ENCODE measurements at places on chromosomes 2 and 18.

DNA sequence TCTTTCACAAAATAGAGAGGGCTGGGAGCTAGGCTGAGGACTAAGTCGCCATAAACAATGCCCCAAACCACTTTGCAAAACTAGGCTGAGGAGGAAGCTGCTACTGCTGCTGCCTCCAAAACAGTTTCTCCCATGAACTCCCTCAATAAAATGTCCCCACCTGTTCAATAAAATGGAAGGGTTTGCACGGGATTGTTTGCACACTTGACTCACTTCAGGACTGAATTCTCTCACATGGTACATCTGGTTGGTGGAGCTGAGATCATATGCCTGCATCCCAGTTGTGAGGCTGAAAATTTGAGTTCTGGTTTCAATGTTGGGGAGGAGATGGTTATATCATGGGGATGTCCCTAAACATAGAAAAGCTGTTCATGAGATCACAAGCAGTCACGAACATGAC is 26.5 kb downstream of the NCKAP5 start:
- no peaks in the 10 kb centered on the region for H3K4me1 ChIP-seq
- no peak overlapping the region for H3K4me3 ChIP-seq
- no peaks in the 10 kb centered on the region for H3K36me3 ChIP-seq
- DNase-seq: no peak
- H3K27ac ChIP-seq: no peak overlapping the region
- no peaks in the 10 kb centered on the region for H3K27me3 ChIP-seq

GRCh38 chr2:161237392-161238264 is 70.6 kb upstream of the PSMD14 start:
- no peaks in the 10 kb centered on the region for H3K27me3 ChIP-seq
- H3K4me1 ChIP-seq: peaks cover 14% of the 10 kb centered on the region
- H3K36me3 ChIP-seq: no peaks in the 10 kb centered on the region
- H3K27ac ChIP-seq: no peak overlapping the region
- peak overlapping the region; percentile 8 for H3K4me3 ChIP-seq
- peak; percentile 44 for DNase-seq

DNA sequence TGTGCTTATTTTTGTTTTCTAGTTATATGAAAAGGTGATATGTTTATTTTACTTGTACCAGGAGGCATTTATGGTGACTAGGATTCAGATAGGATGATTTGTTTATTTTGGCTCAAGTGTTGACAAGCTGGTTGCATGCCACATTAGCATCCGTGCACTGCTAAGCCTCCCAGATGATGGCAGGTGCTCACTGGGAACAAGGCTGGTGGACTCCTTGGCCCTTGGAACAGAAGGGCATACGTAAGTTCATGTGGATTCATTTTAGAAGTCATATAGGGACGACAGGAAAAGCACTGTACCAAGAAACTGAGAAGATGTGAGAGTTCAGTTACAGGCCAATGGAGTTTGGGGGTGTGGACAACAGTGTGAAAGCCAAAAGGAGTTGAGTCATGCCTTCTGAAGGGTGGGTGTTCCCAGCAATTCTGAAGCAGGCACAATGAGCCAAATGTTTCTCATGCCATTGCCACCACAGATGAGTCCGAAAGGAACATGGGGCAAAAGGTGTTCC is 166.2 kb downstream of the PHLPP1 start:
- H3K4me1 ChIP-seq: no peaks in the 10 kb centered on the region
- no peaks in the 10 kb centered on the region for H3K27me3 ChIP-seq
- no peak for DNase-seq

GRCh38 chr2:37779611-37780386 is 108.4 kb upstream of the CDC42EP3 start:
- no peaks in the 10 kb centered on the region for H3K27me3 ChIP-seq
- H3K36me3 ChIP-seq: no peaks in the 10 kb centered on the region
- no peak overlapping the region for H3K4me3 ChIP-seq
- no peaks in the 10 kb centered on the region for H3K4me1 ChIP-seq

- no peaks in the 10 kb centered on the region for H3K27me3 ChIP-seq
- H3K36me3 ChIP-seq: no peaks in the 10 kb centered on the region
- H3K4me3 ChIP-seq: no peak overlapping the region
- H3K27ac ChIP-seq: no peak overlapping the region
- no peak for DNase-seq
- H3K4me1 ChIP-seq: no peaks in the 10 kb centered on the region
Observed at GRCh38 chr2:144324446-144325045, 195.4 kb downstream of the ZEB2 start.

- peaks cover 3% of the 10 kb centered on the region for H3K27me3 ChIP-seq
- no peak for DNase-seq
- no peak overlapping the region for H3K4me3 ChIP-seq
- H3K27ac ChIP-seq: no peak overlapping the region
Observed at GRCh38 chr2:27303093-27304025, 4.9 kb downstream of the UCN start.

DNA sequence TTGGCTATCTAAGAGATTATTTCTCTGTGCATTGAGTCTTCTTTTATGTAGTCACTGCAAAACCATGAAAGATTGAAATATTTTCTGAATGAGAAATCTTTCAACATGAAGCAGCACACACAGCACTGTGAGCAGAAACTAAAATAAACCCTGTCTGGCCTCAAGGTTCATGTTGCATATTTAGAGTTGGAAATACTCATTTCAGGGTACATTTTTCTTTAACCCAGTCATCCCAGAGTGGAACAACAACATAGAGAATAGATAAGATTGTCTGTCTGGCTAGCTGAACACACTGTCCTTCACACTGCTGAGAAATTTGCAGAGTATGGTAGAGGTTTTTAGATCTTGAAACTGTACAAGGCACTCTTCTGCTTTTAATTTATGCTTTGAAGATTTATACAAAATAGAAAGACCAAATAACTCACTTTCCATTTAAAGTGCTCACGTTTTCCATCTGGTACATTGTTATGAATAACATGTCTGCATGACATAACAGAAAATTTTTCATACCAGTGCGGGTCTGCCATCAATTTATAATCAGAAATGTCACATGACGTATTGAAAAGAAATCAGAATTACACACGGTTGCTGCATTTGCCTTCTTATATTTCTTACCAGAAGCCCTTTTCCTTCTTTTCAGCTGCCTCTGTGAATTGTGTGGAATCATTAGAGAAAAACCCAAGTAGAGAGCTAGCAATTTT is 25.0 kb upstream of the FN1 start:
- no peaks in the 10 kb centered on the region for H3K27me3 ChIP-seq
- no peak for DNase-seq
- no peak overlapping the region for H3K4me3 ChIP-seq

DNA sequence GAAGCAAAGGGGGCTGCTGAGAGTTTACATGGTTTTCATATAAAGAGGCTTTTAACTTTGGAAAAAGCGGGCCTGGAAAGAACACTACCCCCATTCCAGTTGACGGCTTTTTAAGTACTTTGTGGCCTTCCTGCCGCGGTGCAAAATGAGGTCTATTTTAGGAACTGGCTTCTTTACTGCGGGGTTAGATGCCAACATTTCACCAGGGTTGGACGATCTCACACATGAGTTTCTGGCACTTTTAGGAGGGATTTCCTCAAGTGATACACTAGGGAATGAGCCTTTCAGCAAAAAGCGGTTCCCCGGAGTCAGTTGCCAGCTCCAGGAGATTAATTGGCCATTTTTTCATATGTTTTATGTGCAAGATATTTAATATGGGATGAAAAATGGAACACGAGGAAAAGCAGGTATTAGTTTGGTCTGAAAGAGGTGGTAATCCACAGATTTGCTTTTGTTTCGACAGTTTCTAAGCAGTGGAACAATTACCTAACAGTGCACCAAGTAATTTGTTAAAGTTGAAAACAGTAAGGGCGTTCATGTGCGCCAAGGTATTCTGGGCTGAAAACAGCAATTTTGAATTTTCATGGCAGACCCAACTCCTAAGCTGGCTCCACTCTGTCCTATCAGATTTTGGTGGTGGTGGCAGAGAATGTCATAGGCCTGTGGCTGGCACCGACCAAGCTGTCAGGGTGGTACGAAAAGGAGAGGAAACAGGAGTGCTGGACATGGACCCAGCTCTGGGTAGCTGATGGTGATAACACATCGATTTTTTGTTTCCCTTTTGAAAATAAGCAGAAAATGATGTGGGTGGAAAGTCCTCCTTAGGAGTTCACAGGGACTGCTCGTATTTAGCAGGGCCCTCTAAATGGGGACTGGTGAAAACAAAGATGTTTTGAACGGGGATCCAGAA is 55.6 kb upstream of the FZD5 start:
- no peak overlapping the region for H3K4me3 ChIP-seq
- no peaks in the 10 kb centered on the region for H3K27me3 ChIP-seq
- peaks cover 4% of the 10 kb centered on the region for H3K4me1 ChIP-seq
- no peaks in the 10 kb centered on the region for H3K36me3 ChIP-seq
- peak overlapping the region; percentile 61 for H3K27ac ChIP-seq
- DNase-seq: no peak

GRCh38 chr2:85669549-85669948 is 1.6 kb upstream of the SFTPB start:
- no peak overlapping the region for H3K4me3 ChIP-seq
- H3K27me3 ChIP-seq: no peaks in the 10 kb centered on the region
- no peak for DNase-seq
- H3K27ac ChIP-seq: no peak overlapping the region
- no peaks in the 10 kb centered on the region for H3K4me1 ChIP-seq

DNA sequence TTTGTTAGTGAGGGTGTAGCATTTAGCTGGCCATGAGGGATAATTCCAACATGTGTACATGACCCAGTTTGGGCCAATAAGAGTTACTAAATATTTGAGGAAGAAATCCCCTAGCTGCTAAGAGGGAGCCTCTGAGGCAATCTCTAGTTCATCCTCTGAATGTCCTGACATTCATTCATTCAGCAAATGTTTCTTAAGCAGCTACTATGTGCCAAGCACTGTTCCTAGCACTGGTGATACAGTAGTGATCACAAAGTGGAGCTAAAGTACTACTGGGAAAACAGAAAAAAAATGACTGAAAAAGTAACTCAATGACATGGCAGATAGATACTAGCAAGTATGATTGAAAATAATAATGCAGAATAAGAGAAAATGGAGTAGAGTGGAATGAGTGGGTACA is 79.8 kb upstream of the PID1 start:
- no peaks in the 10 kb centered on the region for H3K4me1 ChIP-seq
- H3K27ac ChIP-seq: no peak overlapping the region
- no peak for DNase-seq
- no peaks in the 10 kb centered on the region for H3K36me3 ChIP-seq

GRCh38 chr2:240733803-240734495 is 42.3 kb downstream of the AQP12A start:
- no peak overlapping the region for H3K4me3 ChIP-seq
- DNase-seq: no peak
- H3K4me1 ChIP-seq: no peaks in the 10 kb centered on the region
- H3K27ac ChIP-seq: no peak overlapping the region
- H3K36me3 ChIP-seq: no peaks in the 10 kb centered on the region
- no peaks in the 10 kb centered on the region for H3K27me3 ChIP-seq

DNA sequence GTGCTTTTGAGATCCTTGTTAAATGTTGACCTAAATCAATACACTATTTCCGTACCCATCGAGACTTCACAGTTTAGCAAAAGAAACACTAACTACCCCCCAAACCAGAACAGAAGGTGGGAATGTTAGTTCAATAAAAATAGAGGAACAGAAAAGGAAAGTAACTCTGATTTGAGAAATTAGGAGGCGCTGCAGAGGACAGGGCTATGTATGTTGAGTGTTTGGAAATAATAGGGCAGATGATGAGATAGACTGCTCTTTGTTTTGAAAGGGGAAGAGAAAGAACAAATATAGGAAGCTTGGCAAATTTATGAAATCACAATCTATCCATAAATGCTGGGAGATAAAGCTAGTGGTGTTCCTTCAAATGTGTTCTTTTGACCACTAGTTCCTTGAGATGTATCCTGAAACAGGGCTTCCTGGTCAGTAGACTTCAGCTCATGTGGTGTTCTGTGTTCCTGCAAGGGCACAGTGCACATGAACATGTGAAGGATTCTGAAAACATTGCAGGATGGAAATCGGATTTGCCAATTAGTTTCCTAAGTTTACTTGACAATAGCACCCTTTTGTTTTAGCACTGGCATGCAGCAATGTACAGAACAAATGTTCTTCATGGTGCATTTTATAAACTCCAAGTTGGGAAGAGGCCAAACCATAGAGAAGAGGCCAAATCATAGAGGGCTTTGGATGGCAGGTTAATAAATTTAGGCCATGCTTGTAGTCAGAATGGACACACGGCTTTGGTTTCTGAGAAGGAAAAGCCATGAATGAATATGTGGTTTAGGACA is 39.8 kb downstream of the RHBDD1 start:
- H3K4me1 ChIP-seq: no peaks in the 10 kb centered on the region
- H3K27me3 ChIP-seq: no peaks in the 10 kb centered on the region
- no peak for DNase-seq
- H3K4me3 ChIP-seq: no peak overlapping the region

DNA sequence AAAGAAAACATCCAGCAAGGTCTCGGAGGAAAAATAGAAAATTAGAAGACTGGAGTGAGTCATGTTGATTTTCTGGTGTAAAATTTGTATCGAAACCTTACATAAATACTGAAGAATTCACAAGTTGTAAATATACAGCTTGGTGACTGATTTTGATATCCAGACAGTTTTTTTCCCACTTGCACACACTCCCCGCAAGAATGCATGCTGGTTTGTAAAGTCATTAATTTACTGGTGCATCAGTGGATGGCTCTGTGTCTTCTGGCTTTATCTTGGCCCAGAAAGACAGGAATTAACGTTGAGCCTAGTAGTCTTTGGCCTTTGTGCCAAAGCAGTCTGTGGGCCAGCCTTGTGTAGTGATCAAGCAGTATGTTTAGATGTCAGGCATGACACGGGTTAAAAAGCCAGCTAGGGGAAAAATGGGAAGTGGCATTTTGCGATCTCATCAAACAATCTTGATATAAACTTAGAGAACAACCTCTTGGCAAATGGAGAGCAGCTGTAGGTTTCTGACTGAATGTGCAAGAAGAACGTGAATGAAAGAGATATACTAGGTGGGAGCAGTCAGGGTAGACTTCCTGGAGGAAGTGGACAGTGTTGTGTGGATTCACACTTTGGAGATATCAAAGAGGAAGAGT is 22.7 kb upstream of the CASP8 start:
- peaks cover 4% of the 10 kb centered on the region for H3K4me1 ChIP-seq
- no peak for DNase-seq
- H3K27ac ChIP-seq: no peak overlapping the region
- no peak overlapping the region for H3K4me3 ChIP-seq

Measured in liver (tissue), 10 donors.